Liver (tissue), 10 donors: ENCODE measurements at places on chromosomes 5 and 9. TPM values are rescaled to one million over a fixed set of nuclear protein-coding genes. Genes with fewer than 3 reads are reported as not detected.

The PDZD2 gene
- total RNA-seq: 0.42 TPM

The FOXD4 gene
- 0.05 TPM for total RNA-seq

The TPPP gene
- 2.1 TPM for total RNA-seq

The CDH6 gene
- 1.0 TPM for total RNA-seq

The MBLAC2 gene
- total RNA-seq: 4.2 TPM

The WNK2 gene
- 4.4 TPM for total RNA-seq

The BARX1 gene
- total RNA-seq: not detected

The TNC gene
- 6.3 TPM for total RNA-seq

The PCDHA13 gene
- total RNA-seq: not detected

The MAPK9 gene
- 16.8 TPM for total RNA-seq

The SHISAL2B gene
- total RNA-seq: not detected

- no peaks in the 10 kb centered on the region for H3K36me3 ChIP-seq
- H3K4me3 ChIP-seq: no peak overlapping the region
- no peaks in the 10 kb centered on the region for H3K4me1 ChIP-seq
- no peak for DNase-seq
These were observed 92.7 kb downstream of the VCAN start for GRCh38 chr5:83564069-83564749.

- H3K27ac ChIP-seq: no peak overlapping the region
- H3K4me3 ChIP-seq: no peak overlapping the region
- no peaks in the 10 kb centered on the region for H3K36me3 ChIP-seq
- no peak for DNase-seq
These were observed 15.6 kb downstream of the RABL6 start for GRCh38 chr9:136823136-136824046.

DNA sequence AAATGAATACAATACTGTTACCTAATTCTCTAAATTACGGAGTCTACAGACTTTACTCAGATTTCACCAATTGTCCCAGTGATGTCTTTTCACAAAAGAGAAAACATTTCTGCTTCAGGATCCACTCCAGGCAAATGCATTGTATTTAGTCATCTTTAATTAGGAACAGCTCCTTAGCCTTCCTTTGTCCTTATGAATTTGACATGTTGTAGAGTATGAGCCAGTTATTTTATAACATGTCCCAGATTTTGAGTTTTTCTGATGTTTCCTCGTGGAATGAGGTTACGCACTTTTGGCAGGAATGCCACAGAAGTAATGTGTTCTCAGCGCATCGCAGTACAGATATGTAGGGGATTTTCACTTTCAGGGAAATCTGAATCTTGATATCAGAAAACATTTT, 10.5 kb downstream of the HABP4 start:
- no peaks in the 10 kb centered on the region for H3K4me1 ChIP-seq
- no peaks in the 10 kb centered on the region for H3K36me3 ChIP-seq
- no peaks in the 10 kb centered on the region for H3K27me3 ChIP-seq
- no peak overlapping the region for H3K27ac ChIP-seq
- DNase-seq: no peak

GRCh38 chr5:56671571-56671970, 143.8 kb upstream of the MAP3K1 start:
- no peaks in the 10 kb centered on the region for H3K36me3 ChIP-seq
- H3K4me3 ChIP-seq: no peak overlapping the region
- no peak overlapping the region for H3K27ac ChIP-seq
- no peaks in the 10 kb centered on the region for H3K27me3 ChIP-seq
- DNase-seq: no peak

DNA sequence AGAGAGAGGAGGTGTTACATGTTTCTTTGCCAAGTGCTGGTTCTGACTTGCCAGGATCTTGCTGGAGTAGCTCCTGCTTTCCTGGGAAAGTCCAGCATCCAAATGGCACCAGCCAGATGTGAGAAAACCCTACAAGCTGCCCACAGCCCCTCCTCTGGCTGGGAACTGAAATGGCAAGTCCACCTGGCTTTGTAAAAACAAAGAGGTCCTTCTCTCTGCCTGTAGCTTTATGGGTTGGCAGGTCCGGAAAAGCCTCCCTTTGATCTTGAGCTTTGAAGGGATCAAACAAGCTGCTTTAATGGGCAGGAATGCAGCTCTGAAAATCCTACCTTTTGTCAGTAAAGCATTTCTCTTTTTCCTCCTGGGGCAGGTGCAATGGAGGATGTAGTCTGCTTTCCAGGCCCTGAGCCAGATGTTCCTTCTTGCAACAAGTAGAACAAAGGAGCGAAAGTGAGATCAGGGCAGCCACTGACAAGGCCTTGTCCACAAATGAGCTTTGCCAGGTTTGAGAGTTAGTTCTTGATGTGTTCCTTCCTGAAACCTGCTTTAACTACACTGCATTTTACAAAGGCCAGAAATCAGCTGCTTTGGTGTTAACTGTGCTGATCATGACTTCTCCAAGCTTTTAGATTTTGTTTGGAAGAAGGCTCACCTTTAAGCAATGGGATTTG, 456.7 kb downstream of the ZNF608 start:
- H3K4me3 ChIP-seq: no peak overlapping the region
- DNase-seq: no peak
- H3K4me1 ChIP-seq: no peaks in the 10 kb centered on the region
- no peaks in the 10 kb centered on the region for H3K36me3 ChIP-seq

GRCh38 chr5:10262121-10262774, 12.2 kb downstream of the CCT5 start:
- H3K27me3 ChIP-seq: no peaks in the 10 kb centered on the region
- no peak overlapping the region for H3K27ac ChIP-seq
- H3K36me3 ChIP-seq: peaks cover 14% of the 10 kb centered on the region

- no peaks in the 10 kb centered on the region for H3K36me3 ChIP-seq
- H3K4me3 ChIP-seq: no peak overlapping the region
- H3K27me3 ChIP-seq: no peaks in the 10 kb centered on the region
These were observed 26.4 kb upstream of the TTC39B start for GRCh38 chr9:15333376-15333881.

GRCh38 chr5:6159832-6160430, 218.4 kb downstream of the MED10 start:
- DNase-seq: no peak
- H3K4me3 ChIP-seq: no peak overlapping the region
- no peak overlapping the region for H3K27ac ChIP-seq

DNA sequence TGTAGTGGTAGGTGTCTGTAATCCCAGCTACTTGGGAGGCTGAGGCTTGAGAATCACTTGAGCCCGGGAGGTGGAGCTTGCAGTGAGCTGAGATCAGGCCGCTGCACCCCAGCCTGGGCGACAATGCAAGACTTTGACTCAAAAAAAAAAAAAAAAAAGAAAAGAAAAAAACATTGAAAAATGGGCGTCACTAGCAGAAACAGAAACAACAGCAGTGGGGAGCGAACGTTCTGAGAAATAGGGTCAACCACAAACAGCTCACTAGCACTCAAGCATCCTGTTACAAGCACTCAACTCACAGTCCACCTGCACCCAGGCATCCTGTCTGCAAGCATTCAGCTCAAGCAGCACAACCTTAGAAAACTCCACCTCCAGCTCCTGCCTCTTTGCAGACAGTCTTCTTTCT, 17.2 kb downstream of the TRIM14 start:
- no peak overlapping the region for H3K27ac ChIP-seq
- no peaks in the 10 kb centered on the region for H3K27me3 ChIP-seq
- DNase-seq: no peak
- H3K4me3 ChIP-seq: no peak overlapping the region
- H3K36me3 ChIP-seq: peaks cover 3% of the 10 kb centered on the region

DNA sequence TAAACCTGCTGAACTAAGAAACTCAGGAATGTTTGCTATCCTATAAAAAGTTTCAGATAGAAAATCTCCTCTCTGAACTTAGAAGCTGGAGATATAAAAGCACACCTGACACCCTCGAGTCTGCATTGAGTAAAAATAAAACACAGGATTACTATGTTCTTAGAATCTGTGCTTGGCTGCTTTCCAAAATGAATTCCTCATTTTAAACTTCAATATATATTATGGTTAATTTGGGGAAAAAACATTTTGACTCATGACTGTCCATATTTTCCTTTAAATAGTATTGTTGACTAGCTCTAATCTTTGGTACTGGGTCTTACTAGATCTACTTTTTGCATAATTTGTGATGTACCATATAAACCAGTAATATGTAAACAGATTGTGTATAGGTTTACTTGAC, 36.7 kb downstream of the FBXW2 start:
- H3K4me3 ChIP-seq: no peak overlapping the region
- H3K27me3 ChIP-seq: no peaks in the 10 kb centered on the region
- H3K27ac ChIP-seq: no peak overlapping the region
- H3K36me3 ChIP-seq: no peaks in the 10 kb centered on the region
- DNase-seq: no peak

DNA sequence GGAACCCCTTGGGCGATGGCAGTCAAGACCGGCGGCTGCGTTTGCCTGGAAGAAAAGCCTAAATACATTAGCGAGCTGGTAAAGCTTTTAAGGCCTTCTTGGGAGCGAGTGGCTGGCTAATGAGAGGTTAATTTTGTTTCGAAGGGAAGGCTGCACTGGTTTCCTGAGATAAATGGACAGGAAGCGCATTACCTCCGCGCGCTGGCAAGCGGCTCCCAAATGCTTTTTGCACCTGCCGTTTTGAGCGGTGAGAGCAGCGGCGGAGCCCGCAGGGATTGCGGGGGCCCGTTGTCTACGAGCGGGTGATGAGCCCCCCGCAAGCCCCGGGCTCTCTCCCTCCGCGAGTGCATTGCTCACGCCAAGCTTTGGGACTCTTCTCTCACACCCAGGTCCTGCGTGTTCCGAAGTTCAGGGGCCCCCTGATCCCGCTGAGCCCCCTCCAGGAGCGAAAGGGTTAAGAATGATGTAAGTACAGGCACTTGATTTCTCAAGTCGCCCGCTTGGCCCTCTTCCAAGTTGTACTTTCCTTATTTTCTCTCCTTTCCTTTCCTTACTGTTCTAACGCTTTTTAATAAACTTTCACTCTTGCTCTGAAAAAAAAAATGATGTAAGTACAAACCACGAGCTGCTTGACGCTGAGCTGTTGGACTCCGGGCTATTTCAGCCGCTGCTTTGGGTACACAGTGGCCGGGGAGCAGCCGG, 3.1 kb upstream of the RGMB start:
- H3K27ac ChIP-seq: peak overlapping the region; percentile 25
- peaks cover 2% of the 10 kb centered on the region for H3K27me3 ChIP-seq
- no peaks in the 10 kb centered on the region for H3K36me3 ChIP-seq
- H3K4me3 ChIP-seq: peak overlapping the region; percentile 78
- no peak for DNase-seq

GRCh38 chr9:137463931-137464290, 4.8 kb upstream of the NSMF start:
- no peak overlapping the region for H3K27ac ChIP-seq
- no peaks in the 10 kb centered on the region for H3K27me3 ChIP-seq
- H3K4me1 ChIP-seq: no peaks in the 10 kb centered on the region
- no peaks in the 10 kb centered on the region for H3K36me3 ChIP-seq
- H3K4me3 ChIP-seq: no peak overlapping the region

DNA sequence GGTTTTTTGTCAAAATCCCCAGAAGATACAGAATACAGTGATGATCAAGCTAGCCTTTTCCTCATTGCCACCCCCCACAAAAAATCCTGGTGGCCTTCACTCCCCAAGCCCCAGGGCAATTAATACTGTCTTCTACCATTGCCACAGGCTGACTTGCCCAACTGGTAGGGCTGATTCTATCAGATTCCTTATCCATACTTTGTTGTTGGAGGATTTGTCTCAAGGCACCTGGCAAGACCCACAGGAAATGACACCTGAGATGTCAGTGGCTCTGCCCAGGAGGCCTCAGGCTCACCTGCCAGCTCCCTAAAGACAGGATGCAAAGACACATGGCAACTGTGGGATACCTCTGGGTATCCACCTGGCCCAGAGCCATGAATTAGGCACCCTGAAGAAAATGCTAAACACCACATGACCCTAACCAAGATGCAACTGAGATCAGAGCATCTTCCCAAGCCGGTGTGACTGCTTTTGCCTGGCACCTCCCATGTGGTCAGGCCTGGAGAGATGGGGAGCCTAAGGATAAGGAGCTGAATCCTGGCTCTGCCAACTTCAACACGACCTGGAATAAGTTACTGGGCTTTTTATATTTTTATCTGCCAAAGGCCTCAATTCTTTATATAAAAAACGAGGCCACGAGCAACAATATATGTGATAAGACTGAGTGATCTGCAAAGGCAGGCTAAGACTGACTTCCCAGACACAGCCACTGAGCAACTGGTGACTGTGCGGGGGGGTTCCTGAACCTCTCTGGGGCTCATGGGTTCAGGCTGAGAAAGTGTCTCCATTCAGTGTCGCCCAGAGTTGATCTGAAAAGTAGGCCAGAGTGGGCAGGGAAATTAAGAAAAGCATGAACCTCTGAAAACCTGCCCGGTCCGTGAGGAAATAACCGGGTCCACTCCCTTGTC, 944 bp downstream of the ATOX1 start:
- H3K4me3 ChIP-seq: peak overlapping the region; percentile 78
- no peaks in the 10 kb centered on the region for H3K4me1 ChIP-seq
- no peak for DNase-seq
- H3K27ac ChIP-seq: peak overlapping the region; percentile 68
- H3K27me3 ChIP-seq: no peaks in the 10 kb centered on the region

DNA sequence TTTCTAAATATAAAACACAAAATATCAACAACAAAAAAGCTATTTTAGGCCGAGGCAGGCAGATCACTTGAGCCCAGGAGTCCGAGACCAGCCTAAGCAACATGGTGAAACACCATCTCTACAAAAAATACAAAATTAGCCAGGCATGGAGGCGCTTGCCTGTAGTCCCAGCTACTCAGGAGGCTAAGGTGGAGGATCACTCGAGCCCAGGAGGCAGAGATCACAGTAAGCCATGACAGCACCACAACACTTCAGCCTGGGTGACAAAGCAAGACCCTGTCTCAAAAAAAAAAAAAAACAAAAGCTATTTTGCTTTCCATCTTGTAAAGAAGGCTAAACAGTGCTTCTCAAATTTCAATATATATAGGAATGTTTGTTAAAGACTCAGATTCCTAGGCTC, 11.3 kb downstream of the C5orf15 start:
- H3K4me1 ChIP-seq: no peaks in the 10 kb centered on the region
- no peak overlapping the region for H3K27ac ChIP-seq
- DNase-seq: no peak

GRCh38 chr5:43148417-43148816, 27.7 kb downstream of the ZNF131 start:
- no peaks in the 10 kb centered on the region for H3K36me3 ChIP-seq
- no peaks in the 10 kb centered on the region for H3K4me1 ChIP-seq
- H3K27ac ChIP-seq: no peak overlapping the region
- H3K27me3 ChIP-seq: no peaks in the 10 kb centered on the region
- no peak for DNase-seq
- no peak overlapping the region for H3K4me3 ChIP-seq

DNA sequence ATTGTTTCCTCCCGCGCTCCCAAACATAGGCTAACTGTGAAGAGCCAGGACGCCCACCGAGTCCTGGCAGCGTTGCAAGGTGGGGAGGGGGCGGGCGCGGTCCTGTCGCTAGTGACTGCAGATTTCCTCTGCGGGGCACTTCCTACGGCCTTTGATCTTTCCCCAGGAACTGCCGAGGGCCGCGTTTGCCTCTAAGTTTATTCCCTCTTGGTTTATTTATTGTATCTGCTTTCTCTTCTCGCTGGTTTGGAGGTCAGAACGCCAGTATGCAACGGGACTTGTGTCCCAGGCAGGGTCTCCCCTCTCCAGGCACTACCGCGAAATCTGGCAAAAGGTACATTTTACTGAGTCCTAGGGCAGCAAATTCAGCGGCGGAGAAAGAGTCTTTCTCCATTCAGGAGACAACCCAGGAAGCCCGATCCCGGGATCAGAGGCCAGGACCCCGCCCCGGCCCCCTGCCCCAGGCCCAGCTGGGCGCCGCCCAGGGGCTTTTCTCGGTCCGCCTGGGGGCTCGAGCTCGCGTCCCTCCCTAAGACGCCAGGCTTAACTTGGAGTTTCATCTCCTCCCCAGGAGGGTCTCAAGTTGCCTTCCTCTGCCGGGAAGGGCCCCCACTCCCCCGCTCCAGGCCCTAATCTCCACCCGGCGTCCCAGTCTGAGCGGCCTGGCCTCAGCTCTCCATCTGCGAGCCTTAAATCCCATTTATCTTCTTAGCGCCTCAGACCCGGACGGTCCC, 884 bp upstream of the EGFLAM start:
- no peak for DNase-seq
- peak overlapping the region; percentile 56 for H3K4me3 ChIP-seq
- H3K4me1 ChIP-seq: peaks cover 8% of the 10 kb centered on the region
- H3K36me3 ChIP-seq: no peaks in the 10 kb centered on the region
